Smooth muscle cell of the umbilical artery (primary cell): ENCODE measurements at places on chromosomes 4 and X. TPM values are rescaled to one million over a fixed set of nuclear protein-coding genes. Genes with fewer than 3 reads are reported as not detected.

MAGEA2 gene
- total RNA-seq: not detected in 2 replicates

ATP1B4 gene
- total RNA-seq: not detected in 2 replicates

C4orf54 gene
- total RNA-seq: under 0.01 TPM in 1 of 2 replicates, not detected in the other

ETDB gene
- not detected in 2 replicates for total RNA-seq

MCUB gene
- total RNA-seq: 5.0 and 32.7 TPM in 2 replicates

PLAC8 gene
- not detected in 2 replicates for total RNA-seq

OTC gene
- not detected in 2 replicates for total RNA-seq

RASL11B gene
- 0.23 and 1.5 TPM in 2 replicates for total RNA-seq

SPATA18 gene
- 23.2 and 25.4 TPM in 2 replicates for total RNA-seq

MXRA5 gene
- 6.6 and 60.6 TPM in 2 replicates for total RNA-seq

ADH1A gene
- not detected in 2 replicates for total RNA-seq
